GM03348 (cell line): ENCODE measurements at places on chromosomes 4 and X.
A peak's percentile ranks its signal among the peaks of the same experiment; 100 is the strongest.

GRCh38 chrX:147072747-147073146 lies 258.2 kb upstream of the CXorf51A start:
- no peak for DNase-seq

GRCh38 chrX:103554687-103555424 lies 30.5 kb upstream of the TCEAL4 start:
- DNase-seq, result no peak

DNA sequence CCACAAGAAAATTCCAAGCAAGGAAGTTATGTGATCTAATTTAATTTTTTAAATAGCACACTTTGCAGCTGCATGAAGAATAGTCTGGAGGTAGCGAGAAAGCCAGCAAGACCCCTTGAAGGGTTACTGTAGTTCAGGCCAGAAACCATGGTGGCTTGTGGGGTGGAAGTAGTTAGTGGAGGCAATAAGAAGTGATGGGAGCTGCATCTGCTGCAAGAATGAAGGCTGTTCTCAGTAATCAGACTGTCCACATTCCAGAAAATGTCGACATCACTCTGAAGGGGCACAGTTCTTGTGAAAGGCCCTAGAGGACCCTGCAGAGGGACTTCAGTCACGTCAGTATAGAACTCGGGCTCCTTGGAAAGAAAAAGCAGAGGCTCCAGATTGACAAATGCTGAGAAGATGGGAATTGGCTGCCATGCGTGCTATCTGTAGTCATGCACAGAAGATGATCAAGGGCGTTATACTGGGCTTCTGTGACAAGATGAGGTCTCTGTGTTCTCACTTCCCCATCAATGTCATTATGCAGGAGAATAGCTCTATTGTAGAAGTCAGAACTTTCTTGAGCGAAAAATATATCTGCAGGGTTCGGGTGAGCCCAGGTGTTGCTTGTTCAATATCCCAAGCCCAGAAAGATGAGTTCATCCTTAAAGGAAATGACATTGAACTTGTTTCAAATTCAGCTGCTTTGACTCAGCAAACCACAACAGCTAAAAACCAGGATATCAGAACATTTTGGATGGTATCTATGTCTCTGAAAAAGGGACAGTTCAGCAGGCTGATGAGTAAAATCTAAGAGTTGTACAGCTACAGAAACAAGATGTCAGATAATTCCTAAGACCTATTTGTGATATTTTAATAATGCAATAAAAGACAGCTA lies 254.2 kb downstream of the CBR4 start:
- DNase-seq, result no peak

- DNase-seq, result peak; percentile 22
Observed at GRCh38 chr4:173398220-173398619, 696 bp downstream of the SCRG1 start.

DNA sequence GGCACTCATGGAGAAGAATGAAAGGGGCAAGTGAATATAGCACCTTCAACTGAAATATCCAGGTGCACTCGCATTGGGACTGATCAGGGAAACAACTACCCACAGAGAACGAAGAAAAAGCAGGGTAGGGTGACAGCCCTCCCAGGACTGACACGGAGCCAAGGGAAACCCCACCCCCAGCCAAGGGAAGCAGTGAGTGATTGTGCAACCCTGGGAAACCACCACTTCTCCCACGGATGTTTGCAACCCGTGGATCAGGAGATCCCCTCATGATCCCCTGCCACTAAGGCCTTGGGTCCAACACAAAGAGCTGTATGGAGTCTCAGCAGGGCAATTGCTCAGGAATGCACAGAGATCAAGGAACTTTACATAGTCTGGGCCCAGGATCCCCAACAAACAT lies 158.5 kb upstream of the HCCS start:
- DNase-seq, result no peak

DNA sequence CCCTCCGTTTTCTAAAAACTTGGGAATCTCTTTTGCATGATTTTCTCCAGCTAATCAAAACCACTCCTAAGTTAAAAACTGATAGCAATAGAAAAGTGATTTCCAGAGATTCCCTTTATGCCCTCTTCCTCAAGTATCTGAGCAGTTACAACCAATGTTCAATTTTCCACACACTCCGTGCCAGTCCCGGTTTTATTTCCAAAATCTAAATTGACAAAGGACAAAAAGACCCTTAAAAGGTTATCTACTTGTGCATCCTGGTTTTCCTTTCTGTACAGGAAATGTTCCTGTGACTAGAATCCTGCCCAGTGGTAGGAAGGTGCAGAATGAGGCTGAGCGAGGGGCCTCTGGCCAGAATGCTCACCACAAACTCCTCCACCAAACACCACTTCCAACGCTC lies 1.3 kb downstream of the SFRP2 start:
- no peak for DNase-seq

DNA sequence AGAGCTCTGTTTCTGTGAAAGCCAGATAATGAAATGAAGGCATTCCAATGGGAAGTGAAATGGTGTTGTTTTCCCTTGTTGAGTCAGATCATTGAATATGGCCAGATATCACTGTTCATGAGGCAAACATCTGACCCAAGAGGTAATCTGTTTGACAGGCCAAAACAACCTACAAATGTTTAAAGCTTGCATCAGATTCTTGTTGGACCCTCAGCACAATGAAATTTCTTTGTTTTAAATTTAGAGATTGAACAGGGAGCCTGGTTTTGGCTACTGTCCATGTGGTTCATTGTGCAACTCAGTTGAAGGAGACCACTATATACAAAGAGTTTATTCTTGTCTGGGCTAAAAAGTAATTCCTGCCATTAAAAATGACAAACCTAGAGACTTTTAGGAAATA lies 159.1 kb downstream of the AFF2 start:
- DNase-seq, result no peak
